ENCODE measurements at places on chromosomes 6 and 20.
A peak's percentile ranks its signal among the peaks of the same experiment; 100 is the strongest.

GRCh38 chr6:167499161-167499660 is 174.3 kb downstream of the TTLL2 start:
- DNase-seq, result no peak

GRCh38 chr6:12534069-12534853 is 182.3 kb upstream of the PHACTR1 start:
- no peak for DNase-seq

DNA sequence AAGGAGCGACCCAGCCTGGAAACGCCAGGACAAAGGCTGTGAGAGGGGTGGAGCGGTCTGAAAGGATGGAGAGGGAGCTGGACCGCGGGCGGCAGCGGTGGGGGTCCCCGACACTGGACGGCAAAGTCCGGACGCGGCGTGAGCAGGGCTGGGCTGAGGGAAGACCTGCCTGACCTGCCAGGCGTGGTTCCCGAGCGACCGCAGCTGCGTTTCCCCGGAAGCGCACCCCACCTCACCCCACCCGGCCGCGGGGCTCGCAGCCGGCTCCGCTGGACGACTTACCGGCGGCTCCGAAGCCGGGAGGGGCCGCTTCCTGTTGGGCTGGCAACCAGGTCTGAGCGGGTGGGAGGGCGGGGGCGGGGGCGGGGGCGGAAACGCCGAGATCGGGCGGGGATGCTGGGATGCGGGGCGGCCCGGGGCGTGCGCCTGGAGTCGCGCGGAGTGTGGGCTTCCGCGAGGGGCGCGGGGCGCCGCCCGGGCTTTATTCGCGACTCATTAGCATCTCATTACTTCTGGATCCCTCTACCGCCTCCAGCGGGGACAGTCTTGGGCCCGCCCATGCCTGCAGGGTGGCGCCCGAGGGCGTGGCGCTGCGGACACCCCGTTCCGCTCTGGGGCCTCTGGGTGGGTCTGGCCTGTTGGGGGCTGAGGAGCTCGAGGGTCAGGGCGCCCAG is at the start of gene MICAL1:
Gene MICAL1, minus strand, starts transcription at position 336 of the 674 bp plus-strand sequence. CDS start 1,576 bp downstream, outside the sequence.
- peak; percentile 74 for DNase-seq

DNA sequence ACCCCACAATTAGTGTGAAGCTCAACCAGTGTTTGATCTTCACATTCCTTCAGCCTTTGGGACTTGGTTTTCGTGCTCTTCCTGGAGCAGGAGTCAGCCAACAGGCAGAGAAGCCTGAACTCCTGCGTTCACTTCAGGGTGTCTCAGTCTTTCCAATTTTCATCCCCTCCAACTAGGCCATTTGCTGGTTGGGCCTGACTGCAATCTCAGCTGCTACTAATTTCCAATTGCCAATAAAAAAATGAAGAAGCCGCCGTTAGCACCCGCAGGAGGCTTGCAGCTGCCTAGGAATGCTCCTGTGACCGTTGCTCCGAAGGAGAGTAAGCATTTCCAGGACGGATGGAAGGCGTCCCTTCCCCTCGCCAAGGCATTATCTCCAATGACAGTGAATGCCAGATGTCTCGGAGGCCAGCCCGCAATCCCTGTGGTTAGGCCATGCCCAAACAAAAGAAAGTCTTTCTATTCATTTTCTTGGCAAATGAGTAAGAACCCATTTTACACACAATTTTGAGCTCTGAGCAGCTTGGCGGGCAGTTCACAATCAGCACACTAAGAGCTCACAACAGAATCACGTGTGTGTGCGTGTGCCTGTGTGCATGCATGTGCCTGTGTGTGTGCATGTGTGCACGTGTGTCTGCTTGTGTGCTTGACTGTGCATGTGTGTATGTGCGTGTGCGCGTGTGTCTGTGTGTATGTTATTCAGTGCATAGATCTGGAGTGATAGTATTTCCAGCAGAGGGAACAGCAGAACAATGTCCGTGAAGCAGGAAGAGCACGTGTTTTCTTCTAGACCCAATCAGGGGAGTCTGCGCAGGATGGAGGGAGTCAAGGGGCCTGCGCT is 301.2 kb downstream of the SMOC2 start:
- no peak for DNase-seq

DNA sequence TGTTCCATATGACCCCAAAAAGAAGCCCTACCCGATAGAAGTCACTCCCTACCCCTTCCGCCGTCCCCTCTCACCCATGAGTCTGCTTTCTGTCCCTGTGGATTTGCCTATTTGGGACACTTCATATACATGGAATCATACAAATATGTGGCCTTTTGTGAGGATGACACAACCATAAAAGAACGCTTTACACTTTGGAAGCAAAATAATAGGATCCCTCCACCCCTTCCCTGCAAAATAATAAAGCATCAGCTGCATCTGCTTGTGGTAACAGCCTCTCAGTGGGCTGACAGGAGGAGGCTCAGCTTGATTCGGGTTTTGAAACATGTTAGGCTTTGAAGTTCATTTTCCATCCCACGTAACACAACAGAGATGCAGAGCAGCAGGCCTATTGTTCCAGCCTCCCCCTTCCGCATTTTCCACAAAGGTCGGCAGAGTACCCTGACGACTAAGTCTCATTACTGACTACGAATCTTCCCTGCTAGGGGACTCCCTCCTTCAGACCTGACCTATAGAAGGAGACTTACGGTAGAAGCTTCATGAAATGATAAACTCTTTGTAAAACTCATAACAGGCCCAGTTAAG is 99.1 kb downstream of the ALDH8A1 start:
- no peak for DNase-seq

GRCh38 chr20:53321596-53321995 is 272.0 kb downstream of the ZNF217 start:
- no peak for DNase-seq

DNA sequence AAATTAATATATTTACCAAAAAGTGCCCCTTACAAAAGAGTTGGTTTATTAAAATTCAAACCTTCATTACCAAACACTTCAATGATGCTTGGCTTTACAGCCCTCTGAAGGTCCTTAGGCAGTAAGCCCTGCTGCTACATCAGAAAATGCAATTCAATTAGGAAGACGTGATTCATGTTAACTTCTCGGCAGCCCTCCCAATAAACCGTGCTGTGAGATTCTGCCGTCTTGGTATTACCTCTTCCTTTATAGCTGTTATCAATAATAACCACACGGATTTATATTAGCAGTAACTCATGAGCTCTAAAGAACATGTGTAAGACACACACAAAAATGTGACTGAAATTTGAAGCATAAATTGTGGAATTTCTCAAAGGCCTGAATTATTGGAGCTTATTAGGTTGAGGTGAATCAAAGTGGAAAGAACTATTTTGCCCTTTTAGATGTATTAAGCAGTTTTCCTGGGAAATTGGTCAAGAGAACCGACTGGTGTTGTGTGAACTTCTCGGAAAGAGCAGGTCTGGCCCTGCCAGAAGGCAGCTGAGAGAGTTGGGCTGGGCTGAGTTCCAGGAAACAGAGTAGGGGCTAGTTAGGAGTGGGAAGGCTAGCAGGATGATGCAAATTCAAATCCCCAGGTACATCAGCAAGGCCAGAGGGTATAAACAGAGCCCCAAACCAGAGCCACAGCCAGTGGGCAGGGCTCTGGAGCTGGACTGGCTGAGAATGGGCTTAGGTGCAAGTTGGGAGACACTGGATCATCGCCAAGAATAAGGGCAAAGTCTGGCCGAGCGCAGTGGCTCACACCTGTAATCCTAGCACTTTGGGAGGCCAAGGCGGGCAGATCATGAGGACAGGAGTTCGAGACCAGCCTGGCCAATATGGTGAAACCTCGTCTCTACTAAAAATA is 33.1 kb downstream of the FGD2 start:
- no peak for DNase-seq

DNA sequence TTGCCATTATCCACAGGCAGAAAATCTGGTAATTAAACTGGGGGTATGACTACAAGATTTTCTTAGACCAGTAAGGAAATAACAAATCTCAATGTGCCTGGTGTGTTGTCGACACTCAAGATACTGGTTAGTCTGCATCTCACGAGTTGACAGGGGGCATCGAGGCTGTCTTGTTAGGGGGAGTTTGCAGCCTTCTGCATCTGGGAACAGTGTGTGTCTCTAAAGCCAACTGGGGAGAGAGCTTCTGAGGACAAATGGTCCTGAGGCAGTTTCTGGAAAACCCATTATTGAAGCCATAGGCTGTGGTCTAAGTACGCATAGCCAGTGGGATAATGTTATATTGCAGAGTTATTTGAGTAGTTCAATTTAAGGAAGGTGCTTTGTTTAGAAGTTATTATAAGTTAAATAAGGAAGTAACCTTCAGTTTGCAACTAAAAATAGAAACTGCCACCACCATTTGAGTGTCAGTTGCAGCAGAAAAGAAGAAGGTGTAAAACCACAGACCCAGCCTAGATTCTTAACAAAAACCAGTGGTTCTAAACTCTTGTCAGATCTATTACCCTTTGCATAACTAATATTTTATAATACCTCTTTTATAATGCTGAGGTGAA is 15.4 kb upstream of the MAPK13 start:
- DNase-seq, result no peak

DNA sequence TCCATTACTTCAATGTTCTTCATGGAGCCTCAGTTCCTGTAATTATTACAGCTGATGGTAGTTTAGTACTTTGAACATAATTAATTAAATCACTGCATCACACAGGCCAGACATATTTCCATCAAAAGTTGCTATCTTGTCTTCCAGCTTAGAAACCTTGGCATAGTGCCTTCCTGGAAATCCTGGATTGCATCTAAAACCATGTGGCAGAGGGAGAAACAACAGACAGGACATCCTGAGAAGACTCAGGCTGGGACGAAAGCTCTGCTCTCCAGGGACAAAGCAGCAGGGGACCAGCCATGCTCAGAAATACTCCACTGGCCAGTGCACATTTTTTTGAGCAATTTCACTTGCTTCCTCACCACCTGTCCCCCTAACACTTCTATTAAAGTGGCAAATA is 55.3 kb downstream of the TBX18 start:
- no peak for DNase-seq

GRCh38 chr6:109804020-109804419 is 112.9 kb downstream of the FIG4 start:
- no peak for DNase-seq

- no peak for DNase-seq
These were observed 7.9 kb downstream of the TAAR1 start for GRCh38 chr6:132651062-132651461.

GRCh38 chr20:5146099-5146668 is 19.4 kb downstream of the CDS2 start:
- DNase-seq, result no peak

- no peak for DNase-seq
These were observed 56.6 kb downstream of the SH3BGRL2 start for GRCh38 chr6:79687759-79688158.

DNA sequence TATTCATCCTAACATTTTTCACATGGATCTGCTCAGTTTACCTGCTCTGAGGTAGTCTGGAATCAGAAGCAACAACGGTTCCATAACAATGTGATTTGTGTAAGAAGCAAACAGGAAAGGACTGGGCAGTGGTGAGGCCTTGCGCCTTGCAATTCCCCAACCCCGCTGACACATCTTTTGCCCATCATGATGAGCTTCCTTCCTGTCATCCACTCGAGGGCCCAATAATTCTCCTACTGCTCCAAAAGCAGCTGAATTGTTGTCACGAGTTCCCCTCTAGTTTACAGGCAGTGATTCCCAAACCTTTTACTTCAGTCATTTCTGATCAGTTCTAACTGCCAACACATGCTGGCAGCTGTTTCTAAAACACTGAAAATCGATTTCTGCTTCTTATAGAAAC is 22.9 kb downstream of the STX7 start:
- DNase-seq, result no peak

DNA sequence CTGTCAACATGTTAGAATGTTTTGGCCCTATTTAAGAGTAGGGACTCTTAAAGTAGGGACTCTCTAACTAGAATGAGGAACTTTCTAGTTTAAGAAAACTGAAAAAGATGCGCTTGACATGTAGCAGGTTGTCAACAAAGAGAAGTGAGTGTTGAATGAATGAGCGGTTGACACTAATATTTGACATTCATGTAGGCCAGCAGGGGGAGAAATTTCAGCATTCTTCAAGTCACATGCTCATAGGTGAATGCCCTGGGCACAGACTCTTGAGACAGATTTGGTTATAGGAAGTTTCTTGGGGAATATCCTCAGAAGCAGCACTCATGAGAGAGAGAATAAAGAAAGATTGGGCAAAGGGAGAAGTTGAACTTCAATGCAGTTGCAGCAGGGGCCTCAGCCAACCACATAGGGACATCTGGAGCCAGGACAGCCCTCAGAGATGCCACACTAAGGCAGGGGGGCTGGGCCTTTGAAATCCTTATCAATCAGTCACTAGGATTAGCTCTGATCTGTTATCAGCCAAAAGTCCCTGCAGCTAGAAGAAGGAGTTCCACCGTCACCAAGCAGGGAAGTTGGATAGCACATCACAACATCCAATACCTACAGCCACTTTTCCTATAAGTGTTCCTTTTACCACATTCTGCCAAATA is 145.1 kb upstream of the FKBP1C start:
- DNase-seq, result no peak

GRCh38 chr20:29079769-29080690 is 2177.4 kb upstream of the DEFB115 start:
- no peak for DNase-seq

DNA sequence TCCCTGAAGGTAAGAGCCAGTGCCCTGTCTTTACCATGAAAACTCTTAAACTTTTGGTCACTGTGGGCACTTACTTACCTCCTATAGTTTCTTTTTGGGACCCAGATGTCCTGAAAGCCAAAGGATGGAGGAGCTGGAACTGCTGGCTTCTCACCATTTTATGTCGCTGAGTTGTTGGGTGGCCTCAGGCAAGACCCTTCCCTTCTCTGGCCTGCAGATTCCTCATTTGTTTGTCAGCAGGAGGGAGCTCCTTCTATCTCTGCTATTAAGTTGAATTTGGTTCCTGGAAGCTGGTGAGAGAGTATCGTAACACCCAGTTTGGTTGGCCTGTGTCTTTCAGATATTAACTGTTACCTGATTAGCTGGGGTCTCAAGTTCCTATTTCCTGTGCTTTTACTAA is 68.2 kb upstream of the MYL9 start:
- DNase-seq, result no peak

DNA sequence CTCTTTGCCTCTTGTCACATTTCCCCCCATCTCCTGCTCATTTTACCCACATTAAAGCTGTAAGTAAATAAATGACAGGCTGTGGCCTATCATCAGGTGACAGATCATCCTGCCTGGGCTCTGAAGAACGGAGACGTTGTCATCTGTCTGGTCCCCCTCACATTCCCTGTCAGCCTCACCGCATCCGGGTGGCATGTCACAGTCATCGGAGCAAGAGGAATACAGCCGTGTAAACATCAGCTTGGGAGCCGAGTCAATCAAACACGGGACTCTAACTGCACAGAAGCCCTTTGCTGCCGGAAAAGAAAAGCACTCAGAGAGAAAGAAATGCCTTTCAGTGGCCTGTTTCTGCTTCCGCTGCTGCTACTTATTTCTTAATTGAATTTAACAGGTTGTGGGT is 371.9 kb upstream of the ID4 start:
- no peak for DNase-seq

DNA sequence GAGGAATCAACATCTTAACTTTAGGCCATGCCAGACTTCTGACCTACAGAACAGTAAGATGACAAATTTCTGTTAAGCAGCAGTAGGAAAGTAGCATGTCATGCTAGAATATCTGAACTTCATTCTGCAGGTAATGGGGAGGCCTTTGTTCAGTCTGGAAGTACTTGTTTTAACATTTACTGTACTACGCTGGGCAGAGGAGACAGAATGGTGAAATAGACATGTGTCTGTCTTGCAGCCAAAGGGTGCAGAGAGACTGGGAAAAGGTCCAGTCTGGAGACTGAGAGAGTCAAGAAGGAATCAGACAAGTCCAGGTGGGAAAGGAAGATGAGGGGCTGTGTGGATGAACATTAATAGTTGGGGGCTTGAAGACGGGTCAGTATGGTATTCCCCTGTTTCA is 17.5 kb upstream of the ZBTB2 start:
- no peak for DNase-seq

- no peak for DNase-seq
These were observed 55.9 kb upstream of the HDDC2 start for GRCh38 chr6:125357515-125358256.

Measured in effector memory CD4-positive, alpha-beta T cell (primary cell).